ENCODE measurements at places on chromosomes 11 and 22.

DNA sequence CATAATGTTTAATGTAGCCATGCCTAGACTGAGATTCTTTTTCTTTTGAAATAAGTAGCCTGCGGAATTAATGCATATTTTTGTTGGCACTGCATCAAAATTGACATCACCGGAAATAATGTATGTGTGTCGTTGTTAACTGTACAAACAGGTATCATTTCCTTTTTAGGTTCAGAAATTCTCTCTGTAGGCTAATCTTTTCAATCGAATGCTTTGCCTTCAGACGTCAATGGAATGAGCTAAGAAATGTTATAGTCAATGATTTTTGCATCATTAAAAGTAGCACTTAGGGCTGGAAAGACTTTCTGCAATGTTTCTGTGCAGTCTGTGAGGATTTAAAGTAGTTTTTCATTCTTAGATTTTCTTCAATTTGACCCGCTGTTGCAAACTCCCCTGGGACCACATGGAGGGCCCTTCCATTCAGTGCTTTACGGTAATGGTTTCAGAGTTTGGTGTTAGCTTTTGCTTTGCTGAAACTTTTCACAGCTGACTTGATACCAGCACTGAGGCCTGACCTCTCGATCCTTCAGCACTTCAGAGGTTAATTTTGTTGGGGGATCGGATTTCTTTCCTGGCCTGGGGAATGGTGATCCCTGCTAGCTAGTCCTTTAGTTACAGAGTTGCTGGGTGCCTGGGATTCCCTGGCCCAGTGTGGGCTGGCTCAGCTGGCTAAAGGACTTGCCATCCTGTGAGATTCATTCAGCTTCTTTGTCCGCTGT, 137.8 kb downstream of the DBX1 start:
- DNase-seq = no peak

- no peak for DNase-seq
Measured at GRCh38 chr11:130526846-130527245, 78.4 kb downstream of the ADAMTS15 start.

DNA sequence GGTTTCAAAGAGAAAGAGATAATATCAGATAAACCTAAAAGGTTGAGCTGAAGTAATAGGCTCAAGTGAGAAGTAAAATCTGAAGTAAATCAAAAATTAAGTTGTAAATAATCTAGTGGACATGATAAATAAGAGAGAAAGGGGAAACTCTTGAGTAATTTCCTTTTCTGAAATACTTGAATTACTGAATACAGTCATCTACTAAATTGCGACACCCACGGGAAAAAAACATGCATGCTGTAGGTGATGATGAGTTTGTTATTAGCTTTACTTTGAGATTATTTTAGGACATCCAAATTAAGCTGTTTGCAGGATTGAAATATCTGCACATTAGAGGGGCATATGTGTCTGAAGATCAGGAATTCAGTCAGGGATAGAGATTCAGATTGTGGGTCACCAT, 50.0 kb upstream of the CARD18 start:
- no peak for DNase-seq

- DNase-seq = no peak
Measured at GRCh38 chr11:6249770-6250555, 9.7 kb upstream of the CCKBR start.

- DNase-seq = peak; percentile 56
Measured at GRCh38 chr22:37082251-37082873, 27.2 kb downstream of the TMPRSS6 start.

- no peak for DNase-seq
Measured at GRCh38 chr11:117328375-117329010, 839 bp downstream of the CEP164 start.

- no peak for DNase-seq
Measured at GRCh38 chr11:81852896-81853295, 880.8 kb downstream of the FAM181B start.

DNA sequence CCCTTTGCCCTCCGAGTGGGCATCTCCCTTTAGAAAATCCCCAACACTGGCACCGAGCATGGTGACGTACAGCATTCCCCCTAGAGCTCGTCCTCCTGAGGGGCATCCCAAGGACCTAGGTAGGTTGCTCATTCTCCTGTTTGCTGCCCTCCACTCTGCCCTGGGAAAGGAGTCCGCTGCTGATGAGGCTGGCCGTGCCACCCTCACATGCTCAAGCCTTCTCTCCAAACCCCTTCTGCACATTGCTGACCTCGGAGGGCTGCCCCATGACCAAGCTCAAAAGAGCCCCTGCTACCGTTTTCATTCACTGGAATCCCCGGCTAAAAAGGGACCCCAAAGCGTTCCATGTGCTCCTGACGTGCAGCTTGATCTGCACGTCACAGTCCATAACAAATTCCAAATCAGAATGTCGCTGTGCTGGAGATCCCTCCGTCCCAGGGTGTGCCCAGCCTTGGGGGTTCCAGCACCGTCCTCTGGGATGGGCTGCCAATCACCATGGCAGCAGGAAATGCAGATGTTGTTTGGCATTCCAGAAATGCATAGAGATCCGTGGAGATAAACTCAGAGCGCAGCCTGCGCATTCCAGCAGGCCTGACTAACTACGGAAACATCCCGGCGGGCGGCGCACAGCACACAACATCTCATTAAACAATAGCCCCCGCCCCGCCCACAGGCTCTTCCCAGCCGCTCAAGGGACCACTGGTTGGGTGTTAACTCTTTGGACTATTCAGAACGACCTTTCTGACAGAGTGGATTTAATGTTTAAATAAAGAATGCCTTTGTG, 26.3 kb upstream of the GNB1L start:
- no peak for DNase-seq

GRCh38 chr11:37929100-37929653, 1331.1 kb upstream of the RAG2 start:
- DNase-seq = no peak

GRCh38 chr22:28247136-28247535, 328.1 kb upstream of the PITPNB start:
- DNase-seq = no peak

GRCh38 chr11:60085909-60086308, 2.6 kb upstream of the MS4A2 start:
- DNase-seq = no peak

DNA sequence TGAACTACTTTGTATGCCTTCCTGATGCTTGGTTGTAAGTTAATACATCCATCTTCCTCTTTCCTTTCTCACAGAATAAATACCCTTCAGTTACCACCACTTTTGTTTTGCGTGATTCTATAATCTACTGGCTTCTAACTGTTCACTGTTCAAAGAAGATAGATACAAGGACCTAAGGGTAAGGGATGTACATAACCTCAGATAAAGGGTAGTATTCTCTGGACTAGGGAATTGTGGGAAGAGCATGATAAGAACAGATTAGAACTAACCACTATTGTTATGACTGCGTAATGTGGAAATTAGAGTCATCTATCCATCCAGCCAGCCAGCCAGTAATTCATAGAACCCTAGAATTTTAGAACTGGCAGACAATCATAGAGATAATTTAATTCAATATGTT, 36.4 kb downstream of the MAP6 start:
- DNase-seq = no peak

DNA sequence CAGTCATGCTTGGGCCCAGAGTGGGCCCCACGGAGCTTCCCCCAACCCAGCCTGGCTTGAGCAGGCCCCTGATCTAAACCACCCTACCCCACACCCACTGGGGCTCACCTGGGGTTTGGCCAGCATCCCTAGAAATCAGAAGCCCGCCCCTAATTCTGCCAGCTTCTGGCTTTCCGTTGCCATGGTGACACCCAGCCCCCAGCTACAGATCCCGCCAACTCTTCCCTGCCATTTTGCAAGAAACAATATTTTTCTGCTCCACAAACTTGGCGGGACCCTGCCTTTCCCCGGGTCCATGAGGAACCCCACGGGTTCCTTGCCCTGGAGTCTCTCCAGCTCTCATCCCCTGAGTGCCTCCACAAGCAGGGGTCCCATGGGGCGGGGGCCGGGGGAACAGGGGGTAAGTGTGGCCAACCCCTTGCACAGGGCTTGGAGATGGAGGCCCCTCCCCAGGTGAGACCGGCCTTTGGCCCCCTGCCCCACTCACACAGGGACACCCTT, 90.0 kb downstream of the CDKN1C start:
- no peak for DNase-seq

DNA sequence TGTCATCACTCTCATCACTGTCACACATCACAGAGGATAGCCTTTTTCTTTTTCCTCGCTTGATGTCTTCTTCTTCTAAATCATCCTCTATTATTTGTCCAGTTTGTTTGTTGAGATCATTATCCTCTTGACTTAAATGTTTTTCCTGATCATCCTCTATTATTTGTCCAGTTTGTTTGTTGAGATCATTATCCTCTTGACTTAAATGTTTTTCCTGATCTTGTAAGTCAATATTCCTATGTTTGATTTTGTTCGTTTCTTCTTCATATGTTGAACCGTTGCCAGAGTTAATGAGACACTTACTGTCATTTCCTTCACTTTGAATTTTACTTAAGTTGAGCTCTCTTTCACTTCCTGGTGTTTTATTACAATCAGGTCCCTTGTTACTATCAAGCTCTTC, 5.6 kb downstream of the CCDC82 start:
- no peak for DNase-seq

DNA sequence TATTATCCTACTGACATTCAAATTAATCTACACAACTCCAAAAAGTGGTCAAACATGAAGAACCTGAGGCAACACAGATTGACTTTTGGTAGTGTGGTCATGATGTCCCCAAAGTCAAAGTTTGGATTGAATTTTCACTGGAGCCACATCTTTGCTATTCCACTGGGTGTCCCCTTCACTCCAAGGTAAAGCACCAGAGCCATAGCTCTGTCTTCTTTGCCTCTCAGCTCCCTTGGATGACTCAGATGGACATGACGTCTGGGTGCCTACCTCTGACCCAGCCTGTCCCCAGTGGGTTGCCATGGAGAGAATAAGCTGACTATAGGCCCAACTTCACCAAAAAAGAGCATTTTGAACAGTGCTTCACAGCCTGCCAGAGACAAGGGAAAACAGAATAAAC, 57.4 kb upstream of the ARHGAP42 start:
- DNase-seq = no peak

DNA sequence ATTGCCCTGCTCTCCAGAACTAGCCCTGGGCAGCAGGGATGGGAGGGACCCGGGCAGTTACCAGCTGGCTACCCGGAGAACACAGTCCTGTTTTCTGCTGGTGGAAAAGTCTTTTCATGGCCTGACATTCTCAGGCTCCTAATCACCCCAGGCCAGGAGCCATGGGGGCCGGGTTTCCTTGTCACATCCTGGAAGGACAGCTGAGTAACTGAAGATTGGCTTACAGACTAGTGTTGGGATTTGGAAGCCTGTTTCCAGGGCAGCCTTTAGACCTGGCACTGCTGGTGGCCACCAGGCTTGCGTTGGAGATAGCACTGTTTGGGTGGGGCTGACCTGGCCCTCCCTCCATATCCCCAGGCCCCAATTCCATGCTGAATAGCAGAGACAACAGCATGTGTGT, 349.0 kb downstream of the CTTN start:
- no peak for DNase-seq

DNA sequence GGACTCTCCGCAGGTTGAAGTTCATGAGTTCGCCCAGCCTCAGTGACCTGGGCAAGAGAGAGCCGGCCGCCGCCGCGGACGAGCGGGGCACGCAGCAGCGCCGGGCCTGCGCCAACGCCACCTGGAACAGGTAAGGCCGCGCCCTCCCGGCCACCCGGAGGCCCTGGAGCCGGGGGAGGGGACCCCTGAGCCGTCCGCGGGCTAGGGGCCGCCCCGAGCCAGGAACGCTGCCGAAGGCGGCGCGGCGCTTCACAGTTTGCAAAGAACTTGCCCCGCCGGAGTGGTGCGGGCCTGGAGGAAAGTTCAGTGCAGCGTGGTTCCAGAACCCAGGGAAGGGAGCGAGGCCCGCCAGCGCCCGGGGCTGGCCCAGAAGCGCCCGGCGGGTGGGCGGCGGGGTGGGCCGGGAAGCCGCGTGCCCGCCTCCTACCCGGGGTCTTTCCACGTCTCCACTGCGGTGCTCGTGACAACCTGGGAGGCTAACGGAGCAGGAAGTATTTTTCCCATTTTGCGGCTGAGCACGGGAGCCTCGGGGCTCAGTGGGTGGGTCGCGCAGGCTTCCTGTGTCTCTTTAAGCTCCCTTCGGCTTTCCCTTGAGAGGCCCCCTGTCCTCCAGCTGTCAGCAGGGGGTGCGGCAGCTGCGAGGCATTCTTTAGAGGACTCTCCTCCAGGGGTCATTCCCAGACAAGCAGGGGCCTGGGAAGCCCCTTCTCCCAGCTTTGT, 635 bp downstream of the PRR5 start:
- DNase-seq = no peak

GRCh38 chr11:130066338-130066737, 3.4 kb upstream of the APLP2 start:
- DNase-seq = no peak

- no peak for DNase-seq
Measured at GRCh38 chr11:9736365-9736764, 72.5 kb downstream of the SWAP70 start.

DNA sequence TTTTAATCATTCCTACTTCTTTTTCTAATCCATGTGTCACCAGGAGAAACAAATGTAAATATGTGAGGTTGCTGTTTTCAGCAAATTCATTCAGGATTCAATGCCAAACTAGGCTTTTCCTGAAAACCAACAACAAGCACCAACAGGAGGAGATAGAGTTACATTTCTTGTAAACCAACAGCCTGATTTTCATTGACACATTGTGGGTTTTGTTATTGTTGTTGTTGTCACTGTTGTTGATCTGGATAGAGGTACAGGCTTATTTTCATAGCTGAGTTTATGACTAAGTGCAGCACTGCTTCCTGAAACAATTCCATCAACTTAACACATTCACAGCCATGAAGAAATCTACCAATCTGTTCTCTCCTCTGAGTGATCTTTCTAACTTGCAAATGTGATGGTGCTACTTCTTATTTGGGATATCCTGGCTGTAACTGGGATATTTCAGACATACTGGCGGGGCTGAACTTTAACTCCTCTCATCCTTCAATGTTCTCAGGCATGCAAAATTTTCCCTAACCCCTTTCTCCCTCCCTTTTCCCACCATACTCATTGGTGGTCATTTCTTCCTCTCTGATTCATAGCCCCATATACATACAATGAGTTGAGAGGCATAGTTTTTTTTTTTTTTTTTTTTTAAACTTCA, 65.5 kb downstream of the ME3 start:
- no peak for DNase-seq

DNA sequence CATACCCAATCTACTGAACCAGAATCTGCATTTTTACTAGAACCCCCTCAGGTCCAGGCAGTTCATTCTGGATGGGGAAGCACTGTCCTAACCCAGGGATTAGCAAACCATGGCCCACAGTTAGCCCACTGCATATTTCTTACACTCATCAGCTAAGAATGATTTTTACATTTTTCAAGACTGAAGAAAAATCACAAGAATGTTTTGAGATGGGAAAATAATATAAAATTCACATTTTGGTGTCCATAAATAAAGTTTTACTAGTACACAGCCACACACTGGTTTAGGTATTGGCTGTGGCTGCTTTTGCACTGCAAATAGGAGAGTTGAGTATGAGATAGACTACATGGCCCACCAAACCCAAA, 59.4 kb downstream of the PPFIBP2 start:
- DNase-seq = no peak
